ENCODE measurements at places on chromosomes 13 and 19.

DNA sequence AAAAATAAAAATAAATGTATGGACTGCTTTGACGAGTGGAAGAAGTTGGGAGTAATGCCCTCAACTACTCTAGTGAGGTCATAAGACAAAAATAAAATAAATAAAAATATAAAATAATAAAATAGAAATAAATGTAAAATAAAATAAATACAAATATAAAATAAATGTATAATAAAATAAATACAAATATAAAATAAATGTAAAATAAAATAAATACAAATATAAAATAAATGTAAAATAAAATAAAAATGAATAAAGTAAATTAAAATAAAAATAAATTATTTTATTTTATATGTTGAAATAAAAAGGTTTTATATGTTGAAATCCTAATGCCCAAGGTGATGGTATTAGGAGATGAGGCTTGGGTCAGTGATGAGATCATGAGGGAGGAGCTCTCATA lies 20.1 kb upstream of the IGSF23 start:
- no peak for DNase-seq

DNA sequence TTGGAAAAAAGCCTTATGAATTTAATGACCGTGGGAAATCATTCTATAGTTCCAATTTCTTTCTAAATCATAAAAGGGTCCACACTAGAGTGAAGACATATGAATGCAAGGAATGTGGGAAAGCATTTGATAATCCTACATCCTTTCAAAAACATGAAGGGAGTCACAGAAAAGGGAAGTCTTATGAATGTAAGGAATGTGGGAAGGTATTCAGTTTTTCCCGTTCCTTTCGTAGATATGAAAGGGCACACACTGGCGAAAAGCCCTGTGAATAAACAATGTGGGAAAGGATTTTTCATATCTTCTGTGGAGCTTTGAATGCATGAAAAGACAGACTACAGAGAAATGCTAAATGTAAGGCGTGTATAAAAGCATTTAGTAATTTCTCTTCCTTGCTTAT lies 27.0 kb downstream of the ZNF20 start:
- DNase-seq, result no peak

DNA sequence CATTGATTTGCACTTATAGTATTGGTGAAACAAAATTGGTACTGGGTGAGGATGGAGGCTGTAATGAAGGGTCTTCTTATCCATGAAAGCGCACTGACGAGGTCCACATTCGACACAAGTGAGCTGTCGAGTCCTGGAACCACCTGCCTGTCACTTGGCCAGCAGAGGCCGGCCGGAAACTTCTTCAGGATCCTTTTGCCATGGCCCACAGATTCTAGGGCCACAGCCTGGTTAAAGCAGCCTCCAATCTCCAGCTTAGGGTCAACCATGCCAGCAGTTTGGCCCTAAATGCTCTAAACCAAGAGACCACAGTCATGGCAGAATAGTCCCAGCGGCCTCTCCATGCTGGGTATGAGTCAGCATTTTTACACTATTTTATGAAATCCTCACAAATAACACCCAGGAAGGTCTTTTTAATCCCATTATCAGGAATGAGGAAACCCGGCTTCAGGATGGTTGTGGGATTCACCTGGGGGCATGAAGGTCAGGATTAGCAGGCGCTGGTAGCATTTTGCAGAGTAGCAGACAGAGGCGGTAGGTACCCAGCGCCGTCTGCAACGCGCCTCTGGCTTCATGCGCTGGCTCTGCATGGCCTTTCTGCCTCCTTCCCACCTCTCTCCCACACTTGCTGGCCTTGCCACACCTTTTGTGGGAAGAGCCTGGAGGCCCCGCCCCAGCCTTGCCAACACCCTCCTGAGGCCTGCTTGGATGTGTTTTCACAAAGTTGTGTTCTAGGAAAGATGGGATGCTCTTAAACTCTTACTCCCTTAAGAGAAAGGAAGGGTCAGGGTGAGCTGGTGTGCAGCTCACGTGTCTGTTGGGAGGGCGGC lies 15.2 kb downstream of the GAS6 start:
- no peak for DNase-seq

DNA sequence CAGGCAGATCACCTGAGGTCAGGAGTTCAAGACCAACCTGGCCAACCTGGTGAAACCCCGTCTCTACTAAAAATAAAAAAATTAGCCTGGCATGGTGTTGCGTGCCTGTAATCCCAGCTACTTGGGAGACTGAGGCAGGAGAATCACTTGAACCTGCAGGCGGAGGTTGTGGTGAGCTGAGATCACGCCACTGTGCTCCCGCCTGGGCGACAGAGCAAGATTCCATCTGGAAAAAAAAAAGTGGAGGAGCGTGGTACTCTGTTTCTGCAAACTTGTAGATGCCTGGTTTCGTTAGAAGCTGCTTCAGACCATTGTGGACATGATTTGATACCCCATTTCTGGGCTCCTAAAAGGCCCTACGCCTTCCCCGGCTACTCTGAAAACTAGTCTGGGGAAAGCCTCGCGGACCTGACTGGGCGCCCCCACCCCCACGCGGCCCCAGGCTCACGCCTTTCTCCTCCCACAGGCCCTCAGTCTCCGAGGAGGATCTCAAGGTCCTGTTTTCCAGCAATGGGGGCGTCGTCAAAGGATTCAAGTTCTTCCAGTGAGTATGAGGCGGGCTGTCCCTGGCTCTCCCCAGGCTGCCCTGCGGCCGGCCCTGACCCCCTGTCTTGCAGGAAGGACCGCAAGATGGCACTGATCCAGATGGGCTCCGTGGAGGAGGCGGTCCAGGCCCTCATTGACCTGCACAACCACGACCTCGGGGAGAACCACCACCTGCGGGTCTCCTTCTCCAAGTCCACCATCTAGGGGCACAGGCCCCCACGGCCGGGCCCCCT lies 11.5 kb downstream of the PLPPR3 start:
- DNase-seq, result no peak

DNA sequence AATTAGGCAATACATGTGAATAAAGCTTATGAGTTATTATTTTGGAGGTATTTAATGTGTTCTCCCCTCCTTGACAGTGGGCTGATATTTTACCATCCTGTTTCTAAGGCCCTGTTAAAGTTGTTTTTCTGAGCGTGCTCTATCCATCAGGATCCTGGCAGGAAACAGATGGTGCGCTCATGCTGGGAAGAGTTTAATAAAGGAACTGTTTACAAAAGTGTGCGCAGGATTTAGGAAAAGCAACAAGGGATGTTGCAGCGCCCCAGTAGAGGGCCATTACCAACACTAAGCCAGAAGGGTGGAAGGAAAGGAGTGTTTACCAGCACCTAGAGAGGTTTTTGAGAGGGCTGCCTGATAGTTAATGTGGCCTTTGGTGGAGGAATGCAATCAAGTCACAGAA lies 374.5 kb downstream of the KCNRG start:
- DNase-seq, result no peak

DNA sequence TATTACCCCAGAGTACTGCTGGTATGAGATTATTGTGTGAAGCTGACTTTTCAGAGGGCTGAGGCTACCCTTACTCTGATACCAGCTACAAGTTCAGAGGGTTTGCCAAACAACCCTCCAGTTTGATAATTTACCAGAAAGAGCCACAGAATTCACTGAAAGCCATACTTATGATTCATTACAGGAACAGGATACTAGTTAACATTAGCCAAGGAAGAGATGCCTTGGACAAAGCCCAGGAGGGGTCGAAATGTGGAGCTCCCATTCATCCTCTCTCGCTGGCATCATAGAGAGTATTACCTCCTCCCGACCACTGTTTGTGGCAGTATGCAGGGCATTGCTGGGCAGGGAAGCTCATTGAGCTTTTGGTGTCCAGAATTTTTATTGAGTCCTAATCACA lies 364.3 kb downstream of the KCNRG start:
- no peak for DNase-seq
